Brain (organoid and tissue), 16 donors: ENCODE measurements at places on chromosomes 7 and 10. TPM values are rescaled to one million over a fixed set of nuclear protein-coding genes. Genes with fewer than 3 reads are reported as not detected.

ZNF853 gene
- 19.3 TPM for polyA plus RNA-seq

GPAM gene
- 4.8 TPM for polyA plus RNA-seq

TFPI2 gene
- 0.22 TPM for polyA plus RNA-seq

CSGALNACT2 gene
- 8.0 TPM for polyA plus RNA-seq

KNDC1 gene
- 12.0 TPM for polyA plus RNA-seq

NPY4R2 gene
- polyA plus RNA-seq = not detected

VAX1 gene
- 0.48 TPM for polyA plus RNA-seq

GHRHR gene
- 1.6 TPM for polyA plus RNA-seq

PIP gene
- polyA plus RNA-seq = not detected

PVRIG gene
- 0.22 TPM for polyA plus RNA-seq

SUGCT gene
- 1.1 TPM for polyA plus RNA-seq

NPY4R gene
- polyA plus RNA-seq = not detected

CALHM1 gene
- polyA plus RNA-seq = 0.37 TPM

LRIT2 gene
- polyA plus RNA-seq = not detected

SYT15 gene
- polyA plus RNA-seq = 0.51 TPM
